ENCODE measurements at places on chromosomes 6 and 20. TPM values are rescaled to one million over a fixed set of nuclear protein-coding genes. Genes with fewer than 3 reads are reported as not detected.

GRCh38 chr6:88899569-88900316 lies 63.7 kb downstream of the RNGTT start:
- no peak for DNase-seq

DNA sequence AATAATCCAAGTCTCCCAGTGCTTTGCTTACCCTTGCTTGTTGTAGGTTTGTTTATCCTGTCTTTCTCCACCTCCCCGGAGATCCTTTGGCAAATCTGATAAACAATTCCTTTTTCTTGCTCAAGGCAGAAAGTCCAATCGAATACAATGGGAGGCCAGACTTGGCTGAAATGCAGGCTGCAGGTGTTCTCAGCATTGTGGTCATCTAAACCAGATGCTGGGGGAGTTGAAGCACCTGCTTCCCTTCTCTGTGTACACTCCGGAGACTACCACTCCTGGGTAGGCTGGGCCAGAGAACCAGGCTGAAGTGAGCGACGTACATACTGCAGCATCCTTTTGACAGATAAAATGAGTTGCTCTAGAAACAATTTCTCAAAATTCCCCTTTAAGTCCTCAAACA lies 82.6 kb upstream of the PREP start:
- DNase-seq, result no peak

DNA sequence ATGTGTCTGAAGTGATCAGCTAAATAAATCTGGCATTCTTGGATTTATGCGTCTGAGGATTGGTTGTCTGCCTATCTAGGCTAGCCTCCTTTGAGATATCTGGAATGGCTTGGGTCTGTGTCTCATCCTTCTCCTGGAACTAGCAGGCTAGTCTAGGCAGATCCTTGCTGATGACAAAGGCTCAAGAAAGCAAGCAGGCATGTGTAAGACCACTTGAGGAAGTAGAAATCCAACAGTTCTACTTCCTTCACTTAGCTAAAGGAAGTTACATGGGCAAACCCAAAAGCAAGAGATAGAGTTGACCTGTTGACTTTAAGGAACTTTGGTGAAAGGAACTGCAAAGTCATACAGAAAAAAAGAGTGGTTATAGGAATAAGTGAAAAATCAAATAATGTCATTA lies 672.6 kb downstream of the MAFB start:
- no peak for DNase-seq

DNA sequence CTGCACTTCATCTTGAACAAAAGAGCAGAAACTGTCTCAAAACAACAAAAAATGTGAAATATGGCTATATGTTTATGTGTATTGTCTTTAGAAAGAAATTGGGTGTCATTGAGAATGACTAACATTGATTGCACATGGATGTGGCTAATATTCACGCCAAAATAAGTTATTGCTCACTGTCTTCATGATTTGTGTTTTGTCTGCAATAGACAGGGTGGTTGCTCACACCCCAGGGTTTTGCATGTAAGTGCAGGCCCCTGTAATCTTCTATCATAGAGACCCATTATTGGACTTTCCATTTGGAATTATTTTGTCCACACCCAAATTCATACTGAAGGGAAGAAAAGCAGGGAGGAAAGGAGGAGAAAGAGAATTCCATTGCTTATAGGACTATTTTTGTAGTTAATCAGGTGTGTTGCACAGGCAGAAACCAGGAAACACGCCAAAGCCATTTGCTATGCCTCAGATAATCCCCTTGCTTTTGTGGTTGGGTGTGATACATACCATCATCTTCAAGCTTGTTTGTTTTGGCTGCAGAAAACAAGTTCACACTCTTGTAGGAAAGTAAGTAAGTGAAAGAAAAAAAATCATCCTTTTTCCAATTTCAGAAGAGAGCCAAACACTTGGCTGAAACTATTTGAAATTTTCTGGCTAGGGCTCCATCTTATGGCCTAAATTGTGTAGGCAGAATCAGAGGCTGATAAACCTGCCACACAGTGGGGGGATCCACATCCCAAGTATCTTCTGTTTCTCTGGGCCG lies 214.1 kb downstream of the COL12A1 start:
- DNase-seq, result peak; percentile 5

- DNase-seq, result no peak
Measured at GRCh38 chr20:49343246-49343645, 65.4 kb upstream of the ZNFX1 start.

DNA sequence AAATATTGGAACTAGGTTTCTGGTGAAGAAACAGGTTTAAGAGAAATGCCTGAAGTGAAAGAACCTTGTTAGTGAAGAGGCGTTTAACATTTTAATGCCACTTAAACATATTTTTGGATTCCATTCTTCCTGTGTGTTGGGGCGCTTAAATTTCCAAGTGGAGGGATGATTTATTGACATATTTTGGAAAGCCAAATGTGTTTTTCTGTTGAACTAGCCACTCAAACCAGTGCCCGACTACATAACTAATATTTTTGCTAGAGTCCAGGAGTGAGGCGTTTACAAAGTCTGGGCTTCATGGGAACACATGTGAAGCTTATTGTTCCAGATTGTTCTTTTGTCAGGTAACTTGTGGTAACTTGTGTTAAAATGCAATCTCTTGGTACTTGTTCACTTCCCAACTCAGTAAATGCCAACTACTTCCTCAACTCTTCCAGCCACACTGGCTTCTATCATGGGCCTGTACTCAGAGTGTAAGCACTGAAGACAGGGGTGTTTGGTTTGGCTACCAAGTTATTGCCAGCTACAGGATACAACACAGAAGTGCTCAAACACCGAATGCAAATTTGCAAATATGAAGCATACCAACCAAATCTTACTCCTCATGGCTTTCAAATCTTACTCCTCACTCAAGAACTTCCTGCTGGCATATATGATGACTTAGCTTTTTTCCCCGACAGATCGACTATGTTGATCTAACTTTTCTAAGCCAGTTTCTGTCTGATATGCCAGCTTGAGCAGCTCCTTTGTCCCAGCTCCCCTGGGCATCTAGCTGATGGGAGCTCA lies 2.0 kb upstream of the ZNFX1 start:
- no peak for DNase-seq

GRCh38 chr20:7010527-7010926 lies 243.0 kb downstream of the BMP2 start:
- no peak for DNase-seq

The PARD6B gene
- total RNA-seq, result 2.1 TPM

The PTGIS gene
- not detected for total RNA-seq

The HLA-DRB5 gene
- total RNA-seq, result not detected

The BFSP1 gene
- 1.7 TPM for total RNA-seq

The FNDC11 gene
- total RNA-seq, result not detected

Measured in HT1080 (cell line).